ENCODE measurements at places on chromosomes 11 and 22.

- DNase-seq = no peak
These were observed 72.6 kb downstream of the MYEOV start for GRCh38 chr11:69366591-69366990.

DNA sequence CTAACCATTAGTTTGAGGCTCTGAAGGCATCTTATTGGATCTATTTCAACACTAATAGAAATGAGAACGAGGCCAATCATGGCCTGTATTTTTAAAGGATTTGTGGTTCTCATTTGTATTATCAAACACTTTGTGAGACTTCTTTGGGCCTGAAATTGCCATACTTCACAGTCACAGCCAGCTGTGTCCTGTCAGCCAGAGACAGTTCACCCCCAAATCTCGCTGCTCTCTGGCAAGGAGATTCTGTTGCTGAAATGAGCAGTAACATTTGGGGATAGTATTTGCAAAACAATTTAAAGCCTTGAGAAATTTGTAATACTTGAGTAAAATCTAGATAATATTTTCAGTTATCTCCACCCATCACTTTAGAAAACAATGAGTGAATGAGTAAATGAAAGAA is 26.9 kb upstream of the TENM4 start:
- no peak for DNase-seq

DNA sequence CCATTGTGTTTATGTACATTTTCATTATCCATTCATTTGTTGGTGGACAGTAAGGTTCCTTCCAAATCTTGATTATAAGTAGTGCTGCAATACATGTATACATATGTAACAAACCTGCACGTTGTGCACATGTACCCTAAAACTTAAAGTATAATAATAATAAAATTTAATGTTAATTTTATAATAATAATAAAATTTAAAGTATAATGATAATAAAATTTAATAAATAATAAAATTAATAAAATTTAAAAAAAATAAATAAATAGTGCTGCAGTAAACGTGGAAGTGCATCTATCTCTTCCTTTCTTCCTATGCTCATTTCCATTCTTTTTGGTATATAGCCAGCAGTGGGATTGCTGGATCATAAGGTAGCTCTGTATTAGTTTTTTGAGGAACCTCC is 54.7 kb downstream of the CUL5 start:
- DNase-seq = no peak

DNA sequence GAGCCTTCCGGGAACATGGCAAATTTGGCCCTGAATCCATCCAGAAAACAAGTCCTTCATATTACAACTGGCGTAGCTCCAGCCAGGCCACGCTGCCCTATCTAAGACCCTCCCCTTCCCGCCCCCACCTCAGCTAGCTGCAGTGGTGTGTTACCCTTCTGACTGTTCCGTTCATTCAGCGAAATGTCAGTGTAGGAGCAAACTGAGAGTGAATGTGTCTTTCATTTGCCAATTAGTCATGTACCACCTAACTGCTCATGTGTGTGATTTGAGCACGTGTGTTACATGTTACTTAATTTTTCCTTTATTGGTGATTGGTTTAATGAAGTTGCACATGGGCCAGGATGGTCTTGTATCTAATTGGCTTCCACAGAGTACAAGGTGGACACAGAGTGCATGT is 34.8 kb upstream of the POU2AF1 start:
- no peak for DNase-seq

DNA sequence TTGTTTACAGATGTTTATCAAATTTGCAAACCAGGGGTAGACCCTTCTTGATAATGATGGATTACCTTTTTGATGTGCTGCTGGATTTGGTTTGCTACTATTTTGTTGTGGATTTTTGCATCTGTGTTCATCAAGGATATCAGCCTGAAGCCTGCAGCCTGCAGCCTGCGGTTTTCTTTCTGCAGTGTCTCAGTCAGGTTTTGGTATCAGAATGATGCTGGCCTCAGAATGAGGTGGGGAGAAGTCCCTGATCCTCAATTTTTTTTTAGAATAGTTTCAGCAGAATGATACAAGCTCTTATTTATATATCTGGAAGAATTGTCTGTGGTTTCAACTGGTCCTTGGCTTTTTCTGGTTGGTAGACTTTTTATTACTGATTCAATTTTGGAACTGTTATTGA is 19.7 kb upstream of the RAB38 start:
- DNase-seq = no peak

- DNase-seq = no peak
These were observed 73.6 kb downstream of the ALX4 start for GRCh38 chr11:44236296-44236695.

- DNase-seq = no peak
These were observed 6.9 kb downstream of the RBFOX2 start for GRCh38 chr22:36021606-36022153.

- no peak for DNase-seq
These were observed 14.5 kb downstream of the ACP2 start for GRCh38 chr11:47233989-47234668.

- no peak for DNase-seq
These were observed 25.0 kb upstream of the MGAT3 start for GRCh38 chr22:39431821-39432251.

- no peak for DNase-seq
These were observed 166.4 kb downstream of the CASP12 start for GRCh38 chr11:104731890-104732289.

DNA sequence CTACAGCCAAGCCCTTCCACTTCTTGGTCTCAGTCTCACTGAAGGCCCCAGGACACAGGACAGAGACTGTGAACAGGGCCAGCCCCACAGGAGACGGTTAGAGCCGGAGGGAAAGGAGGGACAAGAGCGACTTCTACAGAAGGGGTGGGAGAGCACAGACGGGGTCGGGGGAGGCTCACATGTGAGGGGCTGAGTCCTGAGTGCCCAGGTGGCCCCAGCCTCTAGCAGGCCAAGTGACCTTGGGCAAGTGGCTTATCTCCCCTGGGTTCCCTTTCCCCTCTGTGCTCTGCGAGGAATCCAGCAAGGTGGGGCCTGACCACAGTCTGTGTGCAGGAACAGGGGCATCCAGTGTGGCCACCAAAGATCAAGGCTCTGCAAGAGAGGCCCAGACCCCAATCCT is 102.6 kb upstream of the LMO1 start:
- no peak for DNase-seq

DNA sequence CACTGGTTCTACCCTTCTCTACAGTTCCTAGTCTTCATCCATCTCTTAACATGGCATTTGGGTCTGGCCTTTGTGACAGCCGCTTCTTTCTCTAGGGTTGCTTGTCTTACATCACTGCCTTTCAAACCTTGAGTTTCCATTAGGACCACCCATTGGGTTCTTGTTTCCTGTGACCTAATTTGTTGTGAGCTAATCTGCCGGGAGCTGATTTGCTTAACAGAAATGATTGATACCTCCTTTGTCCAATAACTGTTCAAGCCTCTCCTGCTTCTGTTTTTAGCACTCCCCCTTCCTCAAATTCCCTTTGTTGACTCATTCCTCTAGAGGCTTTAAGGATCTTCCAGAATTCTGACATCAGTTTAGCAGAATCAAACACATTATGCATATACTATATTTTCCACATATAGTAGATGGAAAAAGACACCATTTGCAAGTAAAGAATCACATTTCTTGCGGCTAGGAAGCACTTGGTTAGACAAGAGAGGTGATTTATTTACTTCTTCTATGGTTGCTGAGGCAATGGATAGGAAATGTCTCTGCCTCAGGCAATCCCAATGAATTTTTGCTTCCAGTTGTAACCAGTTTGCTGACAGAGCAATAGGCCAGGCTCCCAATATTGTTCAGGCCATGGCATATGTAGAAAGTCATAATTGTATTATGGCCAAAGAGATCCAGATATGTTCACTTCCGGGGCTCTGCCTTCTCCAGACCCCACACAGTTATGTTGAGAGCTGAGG is 130.7 kb downstream of the SNX19 start:
- DNase-seq = no peak

- DNase-seq = peak; percentile 70
These were observed 2.0 kb upstream of the LMO2 start for GRCh38 chr11:33893711-33894397.

GRCh38 chr11:128551611-128552335 is 35.6 kb downstream of the ETS1 start:
- no peak for DNase-seq

- no peak for DNase-seq
These were observed 26.2 kb downstream of the TRIM66 start for GRCh38 chr11:8656291-8656690.

GRCh38 chr11:66154109-66154508 is 84.0 kb downstream of the PACS1 start:
- DNase-seq = no peak

- no peak for DNase-seq
These were observed 3.6 kb downstream of the ARHGAP8 start for GRCh38 chr22:44755956-44756361.

DNA sequence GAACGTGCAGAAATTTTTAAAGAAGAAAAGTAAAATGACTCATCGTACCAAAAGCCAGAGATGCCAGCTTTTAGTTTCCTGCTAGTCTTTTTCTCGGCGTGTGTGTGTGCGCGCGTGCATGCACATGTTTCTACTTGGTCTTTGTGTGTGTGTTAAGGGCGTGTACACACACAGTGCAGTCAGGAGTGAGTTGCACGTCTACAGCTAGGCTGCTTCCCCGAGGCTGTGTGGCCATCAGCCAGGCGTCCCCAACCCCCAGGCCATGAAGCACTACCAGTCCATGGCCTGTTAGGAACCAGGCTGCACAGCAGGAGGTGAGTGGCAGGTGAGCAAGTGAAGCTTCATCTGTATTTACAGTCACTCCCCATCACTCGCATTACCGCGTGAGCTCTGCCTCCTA is 36.4 kb downstream of the KCNQ1 start:
- no peak for DNase-seq

DNA sequence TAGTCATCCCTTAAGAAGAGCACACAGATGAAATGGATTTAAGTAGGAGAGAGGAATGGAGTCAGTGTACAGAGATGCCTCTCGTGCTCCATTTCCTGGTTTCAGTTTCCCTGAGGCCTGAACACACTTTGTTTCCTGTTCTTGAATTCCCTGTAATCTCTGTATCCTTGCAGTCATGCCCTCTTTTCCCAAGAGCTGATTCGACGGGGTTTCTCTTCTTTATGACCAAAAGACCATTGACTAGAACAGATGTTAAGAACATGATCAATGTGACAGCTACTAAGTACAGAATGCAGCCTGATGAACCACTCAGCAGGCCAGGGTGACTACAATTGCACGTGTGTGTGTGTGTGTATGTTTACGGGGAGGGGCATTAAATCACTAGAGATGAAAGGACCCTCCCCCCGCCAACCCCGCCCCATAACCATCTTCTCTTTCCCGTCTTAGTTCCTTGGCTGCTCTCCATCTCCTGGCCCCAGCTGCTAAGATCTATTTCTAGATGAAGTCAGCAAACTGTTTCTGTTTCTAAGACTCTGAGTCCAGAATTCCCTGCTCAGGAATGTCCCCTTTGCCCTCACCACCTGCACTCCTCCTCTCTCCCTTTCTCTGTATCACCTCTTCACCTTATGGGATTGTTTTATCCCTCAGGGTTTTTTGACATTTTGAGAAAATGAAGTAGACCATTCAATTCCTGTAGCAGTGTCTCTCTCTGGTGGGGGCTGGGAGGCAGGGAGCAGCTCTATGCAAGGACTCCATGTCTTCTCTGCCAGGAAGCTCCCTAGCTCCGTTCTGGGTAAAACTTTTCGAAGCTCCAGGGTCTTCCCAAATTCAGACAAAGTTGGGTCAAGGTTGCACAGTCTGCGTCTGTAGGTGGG is 26.0 kb downstream of the SLC22A6 start:
- DNase-seq = no peak

- no peak for DNase-seq
These were observed 401.7 kb downstream of the TENM4 start for GRCh38 chr11:79039122-79039521.

GRCh38 chr11:33866936-33867335 is 24.9 kb downstream of the LMO2 start:
- DNase-seq = no peak

DNA sequence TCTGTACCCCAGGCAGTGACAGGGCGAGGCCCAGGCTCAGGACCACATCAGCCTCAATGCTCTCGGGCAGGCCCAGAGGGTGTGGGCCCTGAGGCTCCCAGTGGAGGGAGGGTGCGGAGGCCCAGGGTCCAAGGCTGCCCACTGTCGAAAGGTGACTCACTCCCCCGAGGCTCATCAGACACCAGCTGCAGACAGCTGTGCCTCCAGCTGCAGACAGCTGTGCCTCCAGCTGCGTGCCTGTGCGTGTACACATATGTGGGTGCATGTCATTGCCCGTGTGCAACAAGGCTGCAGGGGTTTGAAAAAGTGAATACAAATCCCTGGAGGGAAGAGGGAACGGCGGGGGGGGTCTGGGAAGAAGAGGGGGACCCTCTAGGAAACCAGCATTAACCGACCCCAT is 134.3 kb downstream of the BRD1 start:
- no peak for DNase-seq

DNA sequence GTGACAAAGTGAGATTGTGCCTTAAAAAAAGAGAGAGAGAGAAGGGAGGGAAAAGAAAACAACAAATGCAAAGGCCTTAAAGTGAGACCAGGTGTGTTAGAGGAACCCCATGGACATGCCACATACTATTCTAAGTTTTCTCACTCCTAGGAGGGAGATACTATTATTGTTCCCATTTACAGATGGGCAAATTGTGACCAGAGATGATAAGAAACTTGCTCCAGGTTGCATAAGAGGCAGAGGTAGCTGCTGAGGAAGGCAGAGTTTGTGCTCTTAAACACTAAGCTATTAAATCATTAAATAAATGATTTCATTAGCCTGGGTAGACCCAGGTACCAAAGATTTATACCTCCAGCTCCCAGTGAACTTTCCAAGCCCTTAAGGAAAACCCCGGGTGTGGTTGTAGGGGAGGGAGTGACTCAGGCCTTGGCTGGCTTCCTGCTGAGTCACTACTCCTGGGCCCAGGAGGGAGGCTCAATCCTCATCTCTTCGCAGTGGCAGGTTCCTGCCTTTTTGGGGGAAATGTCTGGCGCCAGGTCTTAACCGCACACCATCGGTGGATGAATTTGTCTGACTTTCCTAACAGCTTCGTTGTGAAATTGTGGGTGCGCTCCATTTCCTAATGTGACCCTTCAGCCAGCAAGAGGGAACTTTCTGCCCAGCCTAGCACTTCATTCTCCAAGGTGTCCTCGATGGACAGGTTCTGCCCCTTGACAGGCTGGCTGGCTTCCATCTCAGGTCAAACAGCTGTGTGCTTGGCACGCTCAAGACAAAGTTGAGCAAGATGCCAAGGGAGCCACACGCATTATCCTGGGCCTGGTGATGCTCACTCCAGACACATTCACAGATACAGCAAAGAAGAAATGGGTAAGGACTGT is 33.4 kb upstream of the PTPRJ start:
- no peak for DNase-seq

- DNase-seq = no peak
These were observed 48.9 kb upstream of the MYEOV start for GRCh38 chr11:69245041-69245440.

DNA sequence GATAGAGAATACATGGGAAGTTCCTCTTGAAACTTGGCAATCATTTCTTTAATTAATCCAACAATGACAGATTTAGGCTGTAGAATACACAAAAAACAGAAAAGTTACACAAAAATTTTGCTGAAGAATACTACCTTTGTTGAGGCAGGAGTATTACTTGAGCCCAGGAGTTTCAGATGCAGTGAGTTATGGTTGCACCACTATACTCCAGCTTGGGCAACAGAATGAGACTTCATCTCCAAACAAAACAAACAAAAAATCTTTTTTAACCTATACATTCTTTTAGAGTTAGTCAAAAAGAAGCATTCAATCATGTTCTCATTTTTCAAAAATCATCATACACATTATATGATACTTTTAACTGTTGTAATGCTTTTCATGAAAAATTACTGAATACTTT is 22.1 kb downstream of the UEVLD start:
- no peak for DNase-seq
